ENCODE measurements at places on chromosomes 12 and 14.

DNA sequence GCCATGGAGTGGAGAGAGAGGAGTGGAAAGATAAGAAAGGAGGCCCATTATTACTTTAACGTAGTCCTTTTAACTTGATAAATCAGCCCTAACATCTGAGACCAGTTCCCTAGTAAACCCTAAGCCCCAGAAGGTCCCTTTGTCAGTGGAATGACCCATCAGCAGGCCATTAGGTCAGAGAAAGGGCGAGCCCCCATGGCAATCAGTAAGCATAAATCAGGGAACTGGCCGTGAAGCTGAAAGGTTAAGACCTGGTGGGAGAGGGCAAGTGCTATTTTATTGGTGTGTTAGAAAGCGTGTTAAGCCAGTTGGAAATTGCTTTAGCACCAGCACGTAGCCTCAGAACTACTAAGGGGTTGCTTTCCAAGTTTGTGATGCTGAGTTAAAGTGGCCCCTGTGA is 708.0 kb downstream of the BCL11B start:
- no peak for DNase-seq

DNA sequence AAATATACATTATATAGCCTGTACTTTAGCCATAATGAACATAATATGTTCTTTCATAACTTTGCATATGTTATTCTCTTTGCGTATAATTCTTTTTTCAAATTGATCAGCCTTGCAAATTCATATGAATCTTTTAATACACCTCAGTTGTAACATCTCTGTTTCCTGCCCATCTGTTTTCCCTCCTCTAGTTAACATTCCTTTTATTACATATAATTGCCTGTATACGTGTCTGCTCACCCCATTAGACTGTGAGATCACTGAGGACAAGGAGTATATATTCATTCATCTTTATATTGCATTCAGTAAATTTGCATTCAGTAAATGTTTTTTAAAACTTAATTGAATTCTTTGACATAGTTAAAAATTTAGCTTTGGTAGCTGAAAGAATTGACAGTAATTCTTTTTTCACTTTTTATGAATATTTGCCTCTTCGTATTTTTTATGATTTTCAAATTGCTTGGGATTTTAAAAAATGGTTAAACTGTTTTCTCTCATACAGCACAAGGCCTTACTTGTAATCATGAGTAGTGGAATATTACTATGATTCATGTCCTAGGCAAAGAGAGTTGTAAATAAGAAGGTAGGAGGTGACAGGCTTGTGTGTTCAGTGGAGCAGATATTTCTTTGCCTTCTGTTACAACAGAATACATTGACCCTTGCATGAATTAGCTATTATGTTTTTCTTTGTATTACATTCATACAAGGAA is 32.8 kb upstream of the KLHL42 start:
- no peak for DNase-seq

GRCh38 chr12:63963868-63964267 is 119.4 kb downstream of the SRGAP1 start:
- no peak for DNase-seq

DNA sequence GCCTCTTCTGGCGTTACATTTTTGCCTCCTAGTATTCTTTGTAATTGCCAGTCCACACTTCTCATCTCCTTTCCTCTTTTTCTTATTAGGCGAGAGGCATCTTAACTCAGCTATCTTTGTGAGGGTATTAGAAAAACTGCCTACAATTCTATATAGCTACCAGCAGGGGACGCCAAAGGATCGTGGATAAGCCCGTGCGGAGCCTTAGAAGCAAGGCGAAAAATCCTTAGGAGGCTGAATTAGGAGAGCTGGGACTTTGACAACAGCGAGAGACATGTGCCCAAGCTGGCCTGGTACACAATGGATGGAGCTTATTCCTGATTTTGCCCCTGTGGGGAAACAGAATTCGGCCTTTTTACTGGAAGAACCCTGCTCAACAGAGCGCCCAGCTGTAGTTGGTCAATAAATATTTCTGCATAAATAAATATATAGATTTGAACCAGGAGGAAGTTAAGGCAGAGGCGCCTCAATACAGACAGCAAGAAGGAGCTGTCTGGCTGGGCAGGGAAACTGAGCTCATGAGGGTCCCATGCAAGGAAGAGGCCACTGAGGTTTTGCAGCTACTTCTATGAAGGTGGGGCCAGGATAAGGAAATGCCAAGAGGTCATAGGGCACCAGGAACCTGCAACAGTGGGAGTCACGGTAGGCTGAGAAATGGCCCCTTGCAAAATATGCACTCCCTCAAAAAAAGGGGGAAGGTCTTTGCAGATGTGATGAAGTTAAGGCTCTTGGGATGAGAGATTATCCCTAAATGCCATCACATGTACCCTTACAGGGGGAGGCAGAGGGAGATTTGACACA is 14.6 kb upstream of the RBM19 start:
- DNase-seq: peak; percentile 49

- no peak for DNase-seq
Observed at GRCh38 chr14:87108726-87109125, 884.3 kb downstream of the GALC start.

- DNase-seq: no peak
Observed at GRCh38 chr12:7433276-7433822, 10.6 kb downstream of the CD163L1 start.

GRCh38 chr14:49036984-49037516 is 549.1 kb downstream of the RPS29 start:
- no peak for DNase-seq

DNA sequence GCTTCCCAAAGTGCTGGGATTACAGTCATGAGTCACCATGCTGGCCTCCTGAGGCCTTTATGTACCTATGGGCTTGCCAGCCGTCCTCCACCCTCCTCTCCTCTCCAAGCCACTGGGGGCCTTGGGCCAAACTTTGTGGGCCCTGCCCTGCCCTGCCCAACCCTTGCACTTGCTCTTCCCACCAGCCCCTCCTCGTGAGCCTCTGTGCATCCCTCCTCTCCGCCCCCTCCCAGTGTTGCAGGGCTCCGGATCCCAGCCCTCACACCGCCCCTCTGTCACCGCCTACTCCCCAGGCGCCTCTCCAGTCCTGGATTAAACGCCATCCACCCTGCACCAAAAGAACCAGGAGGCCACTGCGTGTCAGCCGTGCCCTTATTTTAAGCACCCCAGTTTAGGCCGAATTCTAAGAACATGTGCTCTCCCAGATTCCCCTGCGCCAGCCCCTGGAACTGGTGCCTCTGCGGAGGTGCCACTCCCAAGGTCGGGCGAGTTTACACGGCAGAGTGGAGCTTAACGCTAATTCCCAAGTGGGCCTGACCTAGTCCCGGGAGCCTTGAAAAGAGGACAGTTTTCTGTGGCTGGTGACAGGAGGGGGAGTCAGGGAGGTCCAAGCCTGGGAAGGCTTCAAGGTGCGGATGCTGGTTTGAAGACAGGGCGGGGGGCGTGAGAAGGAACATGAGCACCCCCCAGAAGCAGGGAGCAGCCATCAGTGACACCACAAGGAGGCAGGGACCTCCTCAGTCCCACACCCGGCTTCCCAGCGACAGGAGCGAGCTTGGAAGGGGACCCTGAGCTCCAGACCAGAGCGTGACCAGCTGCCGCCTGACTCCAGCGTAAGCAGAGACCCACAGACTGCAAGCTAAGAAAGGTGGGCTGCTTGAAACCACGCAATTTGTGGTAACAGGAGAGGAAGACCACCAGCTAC is 21.2 kb upstream of the CDCA4 start:
- no peak for DNase-seq

- no peak for DNase-seq
Observed at GRCh38 chr14:34270361-34270760, 191.7 kb downstream of the SPTSSA start.

Data from COLO829 (cell line).